Panc1 (cell line): ENCODE measurements at places on chromosomes 16 and 17.

DNA sequence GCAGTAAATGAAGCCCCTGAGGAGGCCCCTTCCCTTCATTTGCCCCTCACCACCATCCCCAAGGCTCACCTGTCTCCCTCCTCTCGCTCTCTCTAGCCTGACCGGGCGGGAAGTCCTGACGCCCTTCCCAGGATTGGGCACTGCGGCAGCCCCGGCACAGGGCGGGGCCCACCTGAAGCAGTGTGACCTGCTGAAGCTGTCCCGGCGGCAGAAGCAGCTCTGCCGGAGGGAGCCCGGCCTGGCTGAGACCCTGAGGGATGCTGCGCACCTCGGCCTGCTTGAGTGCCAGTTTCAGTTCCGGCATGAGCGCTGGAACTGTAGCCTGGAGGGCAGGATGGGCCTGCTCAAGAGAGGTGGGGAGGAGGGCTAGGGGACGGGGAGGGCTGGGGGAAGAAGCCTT is 21.0 kb downstream of the WNT9B start:
- no peak for DNase-seq

DNA sequence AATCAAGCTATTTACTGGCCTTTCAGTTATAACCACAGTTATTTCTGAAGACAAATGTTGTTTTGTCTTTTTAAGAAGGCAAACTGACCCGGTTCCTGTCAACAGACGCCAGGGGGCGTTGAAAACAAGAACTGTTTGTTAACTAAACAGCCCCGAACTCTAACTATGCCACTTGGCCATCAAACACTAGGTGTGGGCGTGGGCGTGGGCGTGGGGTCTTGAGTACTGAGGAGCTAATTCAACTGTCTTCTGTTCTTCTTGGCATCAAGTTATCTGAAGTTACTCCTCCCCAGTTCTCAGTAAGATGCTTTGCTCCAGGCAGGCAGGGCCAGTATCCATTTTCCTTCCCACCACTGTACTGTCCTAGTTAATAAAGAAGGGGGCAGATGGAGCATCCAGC is 63.3 kb upstream of the MTMR4 start:
- DNase-seq, result peak; percentile 10

DNA sequence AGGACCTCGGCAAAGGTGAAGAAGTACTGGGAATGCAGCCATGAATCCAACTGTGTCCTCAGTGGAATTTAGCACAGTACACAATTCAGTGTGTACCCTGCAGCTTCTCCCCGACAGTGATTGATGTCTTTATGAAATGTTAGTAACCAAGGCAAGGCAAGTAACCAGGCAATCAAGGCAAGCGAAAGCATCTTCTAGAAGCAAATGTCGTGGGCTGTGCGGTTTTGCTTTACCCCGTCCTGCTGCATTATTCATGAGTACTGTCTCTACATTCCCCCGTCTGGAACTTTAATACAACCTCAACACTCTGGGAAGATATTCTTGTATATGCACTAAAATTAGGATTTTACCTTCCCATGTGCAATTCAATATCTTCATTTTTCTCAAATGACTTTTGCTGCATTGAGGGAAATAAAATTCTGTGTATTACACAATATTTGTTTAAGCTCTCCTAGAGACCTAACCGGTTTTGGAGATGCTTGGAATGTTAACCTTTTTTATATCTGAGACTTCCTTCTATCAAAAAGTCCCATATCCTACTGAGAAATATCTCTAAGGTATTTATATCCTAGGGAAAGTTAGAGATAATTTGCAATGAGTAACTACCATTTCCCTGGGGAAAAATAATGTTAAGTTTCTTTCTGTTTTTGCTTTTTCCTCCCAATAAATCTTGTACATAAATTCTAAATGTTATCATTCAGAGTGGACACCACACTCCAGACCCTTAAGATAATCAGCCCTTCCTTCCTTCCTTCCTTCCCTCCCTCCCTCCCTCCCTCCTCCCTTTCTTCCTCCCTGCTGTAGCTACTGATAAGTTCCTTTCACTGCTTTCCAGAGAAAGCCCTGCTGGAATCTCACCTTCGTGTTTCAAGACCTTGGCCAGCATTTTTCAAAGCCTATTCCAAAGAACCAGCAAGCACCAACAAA is 51.9 kb upstream of the ADORA2B start:
- DNase-seq, result no peak

- DNase-seq, result no peak
These were observed 224.3 kb downstream of the HS3ST4 start for GRCh38 chr16:25916037-25916436.

GRCh38 chr17:64657610-64658125 is 4.4 kb downstream of the SMURF2 start:
- no peak for DNase-seq

DNA sequence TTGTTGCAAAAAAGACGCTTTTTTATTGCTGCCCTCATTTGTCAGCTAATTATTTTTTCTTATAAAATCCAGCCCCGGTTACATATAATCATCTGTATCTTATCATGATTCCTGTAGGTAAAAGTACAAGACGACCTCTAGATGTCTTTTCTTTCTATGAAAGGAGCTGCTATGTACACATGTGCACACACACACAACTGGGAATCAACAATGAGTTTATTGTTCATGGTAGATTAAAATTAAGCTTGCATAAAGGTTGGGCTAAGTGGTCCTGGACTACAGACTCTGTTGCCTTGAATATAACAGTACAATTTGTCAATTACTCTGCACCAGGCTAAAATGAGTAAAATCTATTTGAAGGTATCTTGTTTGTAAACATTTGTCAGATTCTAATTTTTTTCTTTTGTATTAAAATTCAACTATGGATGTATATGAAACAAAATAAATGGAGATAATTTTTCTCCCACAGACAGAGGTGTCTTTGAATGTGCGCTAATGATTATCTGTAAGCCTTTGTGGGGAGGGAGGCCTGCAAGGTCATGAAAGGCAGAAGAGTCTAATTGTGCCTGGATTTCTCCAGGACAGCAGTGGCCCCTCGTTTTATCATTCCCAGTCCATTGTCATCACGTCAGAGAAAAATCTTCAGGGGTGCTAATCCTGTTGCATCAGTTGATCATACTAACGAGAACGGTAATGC is 13.4 kb downstream of the C17orf58 start:
- DNase-seq, result no peak

- DNase-seq, result no peak
These were observed 122.1 kb downstream of the CA10 start for GRCh38 chr17:52036416-52036815.

GRCh38 chr16:80573700-80574120 is 32.9 kb downstream of the DYNLRB2 start:
- DNase-seq, result no peak

DNA sequence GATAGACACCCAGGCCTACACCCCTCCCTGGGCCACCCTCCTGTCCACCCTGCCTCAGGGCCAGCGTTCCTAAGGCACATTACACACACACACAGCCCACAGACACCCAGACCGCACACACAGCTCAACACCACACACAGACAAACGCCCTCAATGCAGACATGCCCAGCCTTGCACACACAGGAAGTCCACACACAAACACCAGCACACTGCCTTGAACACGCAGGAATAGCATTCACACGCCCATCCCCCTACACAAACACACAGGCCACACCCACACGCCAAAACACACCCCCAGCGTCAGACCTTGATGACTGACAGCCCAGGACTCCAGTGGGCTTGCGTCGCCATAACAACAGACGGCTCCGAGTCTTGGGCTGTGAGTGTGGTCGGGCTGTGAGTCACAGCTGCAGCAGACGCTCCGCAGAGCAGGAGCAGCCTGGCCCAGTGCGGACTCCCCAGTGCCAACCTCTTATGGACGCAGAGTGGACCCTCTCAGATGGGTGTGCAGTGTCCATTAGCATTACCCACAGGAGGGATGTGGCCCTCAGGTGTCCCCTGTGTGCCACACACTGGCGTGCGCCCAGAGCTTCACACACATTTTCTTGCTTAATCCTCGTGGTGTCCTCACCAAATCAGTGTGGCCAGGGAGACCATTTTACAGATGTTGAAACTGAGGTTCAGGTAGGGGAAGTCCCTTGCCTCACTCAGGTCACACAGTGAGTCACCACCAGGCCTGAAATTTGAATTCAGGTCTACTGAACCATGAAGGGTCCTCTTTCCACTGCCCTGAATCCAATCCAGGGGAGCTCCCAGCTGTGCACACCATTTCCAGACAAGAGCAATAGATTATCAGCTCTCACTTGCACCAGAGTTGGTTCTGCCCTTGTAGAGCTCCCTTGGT is 17.8 kb upstream of the RAI1 start:
- no peak for DNase-seq
